ENCODE measurements at places on chromosomes 7 and 10.

DNA sequence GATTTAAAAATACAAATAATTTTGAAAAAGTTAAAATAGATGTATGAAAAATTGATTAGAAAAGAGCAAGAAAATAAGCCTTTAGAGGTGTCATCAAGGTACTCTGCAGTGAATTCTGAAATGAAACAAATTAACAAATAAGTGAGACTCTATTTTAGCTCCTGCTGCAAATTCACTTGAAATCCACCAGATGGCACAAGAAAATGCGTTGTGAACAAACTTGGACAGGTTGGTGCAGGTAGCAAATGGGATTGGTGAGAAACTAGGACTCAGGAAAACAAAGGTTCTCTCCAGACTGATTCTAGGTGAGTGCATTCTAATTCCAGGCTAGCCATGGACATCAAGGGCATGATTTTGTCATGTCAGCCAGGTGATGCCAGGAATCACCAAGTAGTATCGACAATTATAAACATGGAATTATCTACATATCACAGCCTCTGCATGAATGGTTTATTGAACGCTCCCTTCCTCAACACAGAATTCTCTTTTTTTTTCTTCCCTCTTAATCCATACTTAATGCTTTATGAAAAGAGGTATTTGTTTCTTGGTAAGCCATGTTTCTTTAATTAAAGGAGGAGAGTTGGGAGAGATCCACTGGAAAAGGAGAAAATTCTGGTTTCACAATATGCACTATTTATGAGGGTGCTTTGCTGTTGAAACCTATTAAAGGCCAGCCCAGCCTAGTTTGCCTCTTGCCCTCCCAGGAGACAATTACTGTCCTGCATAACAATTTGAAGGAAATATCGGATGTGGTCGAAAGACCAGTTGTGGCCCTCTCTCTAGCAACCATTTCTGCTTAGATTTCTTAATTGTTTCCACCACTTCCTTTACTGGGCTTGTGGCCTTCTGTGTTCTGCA lies 118.1 kb downstream of the ZNF365 start:
- DNase-seq, result no peak

- DNase-seq, result no peak
Measured at GRCh38 chr7:113071465-113071864, 15.2 kb downstream of the GPR85 start.

DNA sequence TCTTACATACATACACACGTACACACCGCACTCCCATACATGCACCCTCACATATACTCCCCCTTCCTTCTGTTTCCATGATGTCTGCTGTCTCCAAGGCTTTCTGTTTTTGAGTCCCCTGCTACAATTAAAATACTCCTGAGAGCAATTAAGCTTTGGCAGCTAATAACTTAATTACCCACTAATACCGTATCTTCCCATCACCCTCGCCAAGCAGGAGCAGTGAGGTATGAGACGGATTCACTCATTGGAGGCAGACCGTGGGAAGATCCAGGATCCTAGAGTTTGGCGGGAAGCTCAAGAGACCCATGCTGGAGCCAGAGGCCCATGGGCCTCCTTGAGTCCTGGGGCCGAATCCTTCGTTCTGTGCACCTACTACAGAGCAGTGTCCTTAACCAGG lies 1.7 kb upstream of the CALN1 start:
- DNase-seq, result no peak

DNA sequence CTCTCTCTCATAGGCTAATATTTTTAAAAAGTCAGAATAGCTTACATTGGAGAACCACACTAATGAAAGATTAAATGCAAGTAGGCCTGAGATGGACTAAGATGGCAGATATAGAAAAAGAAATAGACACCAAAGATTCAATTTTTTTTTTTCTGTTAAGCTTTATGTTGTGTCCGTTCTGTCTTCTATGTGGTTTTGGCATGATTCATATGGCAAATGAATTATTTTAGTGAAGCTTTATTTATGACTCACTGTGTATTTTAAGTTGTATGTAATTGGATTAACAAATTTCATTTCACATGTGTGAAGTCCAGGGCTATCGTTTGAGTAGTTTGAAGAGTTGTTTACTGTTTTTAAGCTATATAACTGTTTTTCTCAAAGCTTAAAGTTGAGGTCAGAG lies 214.8 kb downstream of the CAMK1D start:
- DNase-seq, result no peak

DNA sequence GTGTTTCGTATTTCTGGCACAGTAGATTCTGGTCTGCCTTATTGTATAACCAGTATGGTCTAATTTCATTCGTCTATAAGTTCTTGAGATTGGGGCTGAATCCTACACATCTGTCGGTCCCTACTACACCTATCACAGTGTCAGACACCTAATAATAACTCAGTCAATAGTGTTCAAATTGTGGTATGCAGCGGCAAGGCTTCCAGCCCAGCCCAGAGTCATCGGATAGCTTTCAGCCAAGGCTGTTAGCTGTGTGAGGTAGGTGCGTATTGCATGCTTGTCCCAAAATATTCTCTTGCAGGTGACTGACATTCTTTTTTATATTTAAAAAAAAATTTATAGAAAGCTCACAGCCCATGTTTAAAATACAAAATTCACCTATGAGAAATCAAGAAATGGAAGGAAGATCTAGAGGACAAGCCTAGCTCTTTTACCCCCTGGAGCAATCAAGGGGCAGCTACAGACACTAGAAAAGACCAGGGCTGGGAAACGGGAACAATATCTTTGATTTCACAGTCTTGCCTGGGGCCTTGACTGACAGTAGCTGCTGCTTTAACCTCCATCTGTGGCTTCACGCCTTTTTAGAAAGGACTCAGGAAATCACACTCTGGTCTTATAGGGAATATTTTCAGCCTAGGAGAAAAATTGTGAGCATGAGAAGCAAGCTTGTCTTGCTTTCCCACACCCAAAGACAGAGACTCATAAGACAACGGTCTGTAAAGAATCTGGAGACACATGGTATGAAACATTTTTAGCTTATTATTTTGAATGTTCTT lies 9.5 kb upstream of the ASB4 start:
- no peak for DNase-seq

GRCh38 chr7:133650069-133650468 lies 397.2 kb downstream of the EXOC4 start:
- DNase-seq, result no peak

DNA sequence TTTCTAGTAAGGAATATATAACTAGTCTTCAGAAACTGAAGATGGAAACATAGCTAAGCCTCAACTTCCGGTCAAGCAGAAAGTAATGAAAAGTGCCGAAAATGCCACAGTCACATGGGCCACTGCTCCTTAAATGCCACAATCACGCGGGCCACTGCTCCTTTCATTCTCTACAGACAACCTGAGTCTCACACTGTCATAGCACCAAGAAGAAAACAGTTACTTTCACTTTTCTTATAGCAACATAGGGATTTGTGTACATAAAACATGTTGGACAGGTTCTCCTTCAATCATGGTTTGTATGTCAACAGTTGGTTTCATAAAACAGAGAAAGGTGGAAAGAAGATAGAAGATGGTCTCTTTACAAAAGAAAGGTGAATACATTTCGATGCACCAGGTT lies 48.6 kb upstream of the NOBOX start:
- no peak for DNase-seq

DNA sequence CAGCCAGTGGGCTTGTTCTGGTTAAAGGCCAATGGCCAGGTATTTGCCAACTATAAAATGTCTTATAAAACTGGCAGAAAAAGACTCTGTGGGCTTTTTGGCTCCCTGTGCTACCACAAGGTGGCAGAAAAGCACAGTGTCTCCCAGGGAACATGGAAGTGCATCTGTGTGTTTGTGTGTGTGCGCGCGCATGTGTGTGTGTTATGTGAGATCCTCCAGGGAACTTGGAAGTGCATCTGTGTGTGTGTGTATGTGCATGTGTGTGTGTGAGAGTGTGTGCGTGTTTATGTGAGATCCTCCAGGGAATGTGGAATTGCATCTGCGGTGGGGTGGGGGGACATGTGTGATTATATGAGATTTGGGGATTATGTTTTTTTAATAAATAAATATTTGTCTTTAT lies 30.2 kb upstream of the ABI1 start:
- peak; percentile 38 for DNase-seq

- no peak for DNase-seq
Measured at GRCh38 chr7:136687693-136688322, 180.6 kb upstream of the CHRM2 start.

DNA sequence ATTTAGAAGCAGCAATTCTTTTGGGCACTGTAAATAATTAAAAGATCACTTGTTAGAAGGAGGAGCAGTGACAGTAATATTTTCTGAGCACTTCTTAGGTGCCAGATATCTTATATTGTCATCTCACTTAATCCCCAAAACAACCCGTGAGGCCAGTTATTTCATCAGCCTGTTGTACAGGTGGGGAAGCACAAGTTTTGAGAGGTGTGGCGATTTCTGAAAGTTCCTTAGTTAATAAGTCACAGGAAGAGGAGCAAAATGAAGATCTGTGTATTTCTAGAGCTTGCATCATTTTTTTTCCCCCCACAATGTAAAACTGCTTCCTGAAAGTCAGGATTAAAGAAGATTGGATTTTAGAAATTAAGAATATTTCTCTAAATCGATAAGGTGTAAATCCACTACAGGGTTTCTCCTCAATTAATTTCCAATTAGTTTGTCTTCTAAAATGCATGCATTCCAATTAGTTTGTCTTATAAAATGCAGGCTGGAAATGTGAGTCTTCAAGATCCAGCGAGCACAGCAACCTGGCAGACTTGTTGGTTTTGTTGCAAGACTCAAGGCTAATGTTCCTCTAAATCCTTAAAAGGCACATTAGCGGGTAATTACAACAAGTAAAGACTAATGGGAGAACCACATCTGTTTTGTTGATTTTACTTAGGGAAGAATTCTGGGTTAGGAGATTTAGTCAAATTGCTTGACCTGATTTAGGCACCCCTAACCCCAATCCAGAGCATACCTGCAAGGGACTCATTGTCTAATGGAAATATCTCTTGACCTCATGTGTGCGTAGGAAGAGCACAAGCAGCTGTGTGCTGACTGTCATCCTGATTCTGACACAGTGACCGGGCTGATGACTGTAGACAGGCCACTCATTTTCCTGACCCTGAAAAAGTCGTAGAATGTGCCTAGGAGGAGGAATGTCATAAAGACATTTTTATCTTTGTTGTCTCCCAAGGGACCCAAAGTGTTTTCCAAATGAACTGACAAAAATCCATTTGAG lies 272.0 kb downstream of the BAMBI start:
- DNase-seq, result no peak

GRCh38 chr10:73591935-73592699 lies 975 bp upstream of the USP54 start:
- DNase-seq, result no peak

DNA sequence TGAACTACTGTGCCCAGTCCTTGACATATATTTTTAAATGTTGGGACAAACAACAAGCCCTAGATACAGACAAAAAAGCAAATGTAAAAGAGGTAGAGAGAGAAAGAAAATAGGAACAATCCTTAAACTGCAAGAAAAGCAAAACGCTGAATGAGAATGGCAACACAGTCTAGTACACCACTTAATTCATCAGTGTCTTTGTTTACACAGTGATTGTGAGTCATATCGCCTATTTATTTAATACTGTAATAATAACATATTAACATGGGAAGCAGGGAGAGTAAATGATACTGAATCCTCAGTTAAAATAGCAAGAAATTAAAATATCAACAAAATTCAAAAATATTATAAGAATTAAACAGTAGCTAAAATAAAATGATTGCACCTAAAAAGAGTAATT lies 9.8 kb upstream of the LRRTM3 start:
- no peak for DNase-seq

- no peak for DNase-seq
Measured at GRCh38 chr7:150531704-150532103, 17.0 kb downstream of the GIMAP7 start.

- DNase-seq, result no peak
Measured at GRCh38 chr10:99329554-99330346, 594 bp downstream of the CNNM1 start.

DNA sequence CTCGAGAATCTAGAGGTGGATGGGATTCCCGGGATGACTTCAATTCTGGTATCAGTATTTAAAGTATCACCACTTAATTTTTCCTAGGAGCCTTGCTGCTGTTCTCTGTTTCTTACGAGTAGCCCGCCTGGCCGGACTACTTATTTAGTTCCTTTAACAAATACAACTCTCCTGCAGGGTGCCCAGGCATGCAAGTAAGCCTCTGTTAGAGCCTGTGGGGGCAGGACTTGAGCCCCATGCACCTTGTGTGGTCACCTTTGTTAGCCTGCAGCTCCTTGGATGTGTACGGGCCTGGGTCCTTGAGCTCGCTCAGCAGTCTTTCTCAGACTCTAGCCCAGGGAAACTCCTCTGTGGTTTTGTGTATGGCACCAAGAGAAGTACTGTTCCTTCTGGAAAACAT lies 16.1 kb downstream of the EIF4H start:
- no peak for DNase-seq

- no peak for DNase-seq
Measured at GRCh38 chr10:2246747-2247146, 509.4 kb upstream of the ADARB2 start.

- DNase-seq, result no peak
Measured at GRCh38 chr10:47054974-47055373, 143.7 kb downstream of the PTPN20 start.

- no peak for DNase-seq
Measured at GRCh38 chr10:64385355-64385754, 864.2 kb downstream of the REEP3 start.

DNA sequence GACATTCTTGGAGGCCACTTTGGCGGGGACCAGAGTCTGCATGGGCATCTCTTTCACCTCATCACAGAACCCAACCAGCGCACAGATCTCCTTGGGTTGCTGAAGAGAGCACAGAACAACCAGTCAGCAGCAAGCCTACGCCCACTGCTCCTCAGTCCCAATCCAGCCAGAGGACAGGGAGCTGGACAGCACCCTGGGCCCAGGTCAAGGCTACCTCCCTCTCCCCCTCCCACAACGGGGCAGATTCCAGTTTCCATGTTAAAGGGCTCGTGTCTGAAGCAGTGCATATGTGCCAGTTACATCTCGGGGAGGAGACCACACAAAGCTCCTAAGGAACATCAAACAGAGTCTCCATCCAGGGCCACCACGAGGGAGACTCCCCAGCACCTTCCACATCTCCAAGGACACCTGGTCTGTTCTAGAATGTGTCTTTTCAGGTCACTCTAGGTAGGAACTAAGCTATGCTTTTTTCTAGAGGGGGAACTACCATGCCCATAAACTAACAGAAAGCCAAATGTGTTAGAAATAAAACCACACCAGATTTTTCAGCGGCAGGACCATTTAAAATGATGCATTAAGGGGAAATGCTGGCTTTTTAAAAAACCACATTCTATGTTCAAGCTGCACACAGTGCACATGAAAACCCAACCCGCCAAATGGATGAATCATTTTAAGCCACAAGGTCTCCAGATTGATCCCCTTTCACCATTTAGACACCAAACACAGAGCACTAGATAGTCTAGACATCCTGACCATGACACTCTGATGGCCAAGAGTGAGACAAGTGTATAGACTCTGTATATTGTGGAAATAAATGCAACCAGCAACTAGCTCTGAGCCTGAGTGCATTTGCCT lies 28.9 kb downstream of the PSAP start:
- no peak for DNase-seq

DNA sequence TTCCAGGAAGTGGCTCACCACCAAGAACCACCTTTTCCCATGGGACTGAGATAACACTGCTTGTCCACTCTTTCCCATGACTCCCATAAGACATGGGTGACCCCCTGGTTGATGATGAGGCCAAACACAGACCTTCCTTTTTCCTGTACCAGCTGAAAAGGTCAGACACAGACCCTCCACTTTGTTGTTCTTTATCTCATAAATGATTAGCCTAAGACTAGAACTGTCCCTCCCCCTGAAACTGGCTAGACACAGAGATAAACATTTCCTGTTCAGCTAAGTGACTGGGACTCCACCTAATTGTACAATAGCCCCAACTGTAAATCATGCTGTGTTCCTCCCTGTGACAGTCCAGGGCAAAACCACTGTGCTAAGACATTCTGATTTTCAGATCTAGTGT lies 8.2 kb upstream of the NRG3 start:
- no peak for DNase-seq
